ENCODE measurements at places on chromosomes 12 and 14. TPM values are rescaled to one million over a fixed set of nuclear protein-coding genes. Genes with fewer than 3 reads are reported as not detected.

Gene NR4A1
- 6.2 TPM for total RNA-seq

Gene PTPRR
- total RNA-seq = 0.09 TPM

Gene KLHL33
- 0.09 TPM for total RNA-seq

Gene VWF
- total RNA-seq = 1,035 TPM

Gene SENP1
- total RNA-seq = 12.9 TPM

Gene PIK3C2G
- 0.52 TPM for total RNA-seq

Gene KRT78
- not detected for total RNA-seq

Gene PSME2
- total RNA-seq = 109 TPM

Gene KRT81
- 0.22 TPM for total RNA-seq

Gene CPNE6
- not detected for total RNA-seq

Gene RIPK3
- total RNA-seq = 2.1 TPM

Gene CBLN3
- total RNA-seq = 0.26 TPM

Gene INHBC
- total RNA-seq = not detected

Gene SERPINA9
- not detected for total RNA-seq

Gene CRIP1
- total RNA-seq = 0.86 TPM

Gene LRP1
- 0.52 TPM for total RNA-seq

Gene CLEC6A
- total RNA-seq = not detected

Gene PTGDR
- total RNA-seq = not detected

Measured in dermis lymphatic vessel endothelial cell (primary cell).